Astrocyte of the spinal cord (primary cell): ENCODE measurements at places on chromosomes 12 and 14.
A peak's percentile ranks its signal among the peaks of the same experiment; 100 is the strongest.

- DNase-seq: no peak
These were observed 34.7 kb upstream of the YY1 start for GRCh38 chr14:100203962-100204834.

DNA sequence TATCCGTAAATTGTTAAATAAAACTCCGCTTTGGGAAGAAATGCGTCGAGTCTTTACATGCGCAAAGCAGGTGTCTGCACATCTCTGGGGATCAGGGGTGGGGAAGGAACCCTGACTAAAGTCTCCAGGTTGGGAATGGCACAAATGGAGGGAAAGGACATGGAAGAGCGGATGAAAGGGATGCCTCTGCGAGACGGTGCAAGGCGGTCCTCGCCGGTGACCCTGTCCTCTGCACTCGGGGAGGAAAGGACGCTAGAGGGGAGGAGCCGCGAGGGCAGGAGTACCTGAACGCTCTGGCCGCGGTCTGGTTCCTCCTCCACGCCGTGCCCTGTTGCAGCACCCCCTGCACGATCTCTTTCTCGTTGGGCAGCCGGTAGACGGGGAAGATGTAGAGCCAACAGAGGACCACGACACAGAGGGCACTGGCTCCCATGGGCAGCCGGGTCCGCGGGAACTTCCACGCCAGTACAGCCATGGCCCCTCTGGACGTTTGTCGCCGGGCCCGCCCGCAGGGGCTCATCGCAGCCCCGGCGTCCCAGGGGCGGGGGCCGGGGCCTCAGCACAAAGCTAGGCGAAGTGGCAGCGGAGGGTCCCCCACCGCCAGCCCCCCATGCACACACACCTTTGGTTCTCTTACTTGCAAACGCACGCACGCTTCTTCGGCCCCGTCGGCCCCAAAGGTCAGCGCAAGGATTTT is 646 bp downstream of the ST8SIA1 start:
- no peak for DNase-seq

GRCh38 chr12:105316931-105317852 is 13.3 kb upstream of the C12orf75 start:
- peak; percentile 48 for DNase-seq

DNA sequence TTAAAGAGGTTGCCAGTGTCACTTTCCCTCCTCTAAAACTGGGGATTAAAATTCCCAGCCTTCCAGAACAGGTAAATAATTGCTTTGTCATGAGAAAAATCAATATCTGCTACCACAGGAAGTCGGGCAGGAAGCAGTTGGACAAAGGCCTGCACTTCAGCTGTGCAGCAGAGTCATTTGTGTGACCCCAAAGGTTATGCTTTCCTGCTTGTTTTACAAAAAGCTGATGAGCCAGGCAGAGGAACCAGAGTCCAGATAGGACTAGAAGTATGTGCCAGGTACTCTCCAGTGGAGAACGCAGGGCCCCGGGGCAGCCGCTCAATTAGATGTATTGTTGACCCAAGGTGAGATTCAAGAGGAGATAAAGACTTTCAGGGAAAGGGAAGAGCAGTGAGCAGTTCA is 117.1 kb upstream of the FRMD6 start:
- no peak for DNase-seq

DNA sequence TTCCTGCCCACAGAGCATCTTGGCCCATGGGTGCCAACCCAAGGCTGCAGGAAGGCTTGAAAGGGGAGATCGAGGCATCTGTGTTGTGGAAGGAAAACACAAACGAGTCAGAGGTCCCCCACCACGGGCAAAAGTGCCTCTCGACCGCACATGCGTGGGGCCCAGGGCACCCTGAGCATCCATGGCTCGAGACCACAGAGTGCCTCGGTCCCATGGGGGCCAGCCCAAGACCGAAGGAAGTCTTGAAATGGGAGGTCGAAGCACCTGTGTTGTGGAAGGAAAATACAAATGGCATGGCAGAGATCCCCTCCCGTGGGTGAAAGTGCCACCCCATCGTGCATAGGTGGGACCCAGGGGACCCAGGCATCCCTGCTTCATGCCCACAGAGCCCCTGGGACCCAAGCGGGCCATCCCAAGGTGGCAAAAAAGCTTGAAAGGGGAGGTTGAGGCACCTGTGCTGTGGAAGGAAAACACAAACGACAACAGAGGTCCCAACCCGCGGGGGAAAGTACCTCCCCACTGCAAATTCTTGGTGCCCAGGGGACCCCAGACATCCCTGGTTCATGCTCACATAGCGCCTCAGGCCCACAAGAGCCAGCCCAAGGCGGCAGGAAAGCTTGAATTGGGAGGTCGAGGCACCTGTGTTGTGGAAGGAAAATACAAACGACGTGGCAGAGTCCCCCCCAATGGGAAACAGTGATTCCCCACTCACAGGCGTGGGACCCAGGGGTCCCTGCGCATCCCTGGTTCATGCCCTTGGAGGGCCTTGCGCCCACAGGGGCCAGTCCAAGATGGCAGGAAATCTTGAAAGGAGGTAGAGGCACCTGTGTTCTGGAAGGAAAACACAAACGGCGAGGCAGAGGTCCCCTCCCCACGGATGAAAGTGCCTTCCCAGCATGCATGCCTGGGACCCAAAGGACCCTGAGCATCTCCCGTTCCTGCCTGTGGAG is 373.0 kb downstream of the ALG10 start:
- DNase-seq: no peak

DNA sequence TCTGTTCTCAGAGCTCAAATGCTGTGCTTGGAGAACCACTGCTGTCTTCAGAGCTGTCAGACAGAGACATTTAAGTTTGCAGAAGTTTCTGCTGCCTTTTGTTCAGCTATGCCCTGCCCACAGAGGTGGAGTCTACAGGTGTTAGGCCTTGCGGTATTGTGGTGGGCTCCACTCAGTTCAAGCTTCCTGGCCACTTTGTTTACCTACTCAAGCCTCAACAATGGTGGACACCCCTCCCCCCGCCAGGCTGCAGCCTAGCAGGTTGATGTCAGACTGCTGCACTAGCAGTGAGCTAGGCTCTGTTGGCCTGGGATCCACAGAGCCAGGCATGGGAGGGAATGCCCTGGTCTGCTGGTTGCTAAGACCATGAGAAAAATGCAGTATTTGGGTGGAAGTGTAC is 323.8 kb downstream of the BCAT1 start:
- DNase-seq: no peak

DNA sequence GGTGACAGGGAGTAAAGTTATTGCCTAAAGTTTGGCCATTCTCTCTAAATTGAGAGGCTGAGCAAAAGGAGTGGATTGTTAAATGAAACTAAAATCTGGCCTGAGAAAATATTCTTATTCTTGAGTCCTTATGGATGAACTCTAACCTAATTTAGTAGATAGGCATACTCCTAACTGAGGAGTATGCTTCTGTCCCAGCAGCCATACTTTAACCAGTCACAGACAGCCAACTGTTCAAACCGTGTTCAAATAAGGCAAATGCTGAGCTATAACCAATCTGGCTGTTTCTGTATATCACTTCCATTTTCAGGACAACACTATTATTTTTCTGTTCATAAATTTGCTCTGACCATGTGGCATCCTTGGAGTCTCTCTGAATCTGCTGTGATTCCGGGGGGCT is 75.9 kb upstream of the RERGL start:
- DNase-seq: no peak

- no peak for DNase-seq
These were observed 19.1 kb upstream of the PLA2G1B start for GRCh38 chr12:120346681-120347080.

DNA sequence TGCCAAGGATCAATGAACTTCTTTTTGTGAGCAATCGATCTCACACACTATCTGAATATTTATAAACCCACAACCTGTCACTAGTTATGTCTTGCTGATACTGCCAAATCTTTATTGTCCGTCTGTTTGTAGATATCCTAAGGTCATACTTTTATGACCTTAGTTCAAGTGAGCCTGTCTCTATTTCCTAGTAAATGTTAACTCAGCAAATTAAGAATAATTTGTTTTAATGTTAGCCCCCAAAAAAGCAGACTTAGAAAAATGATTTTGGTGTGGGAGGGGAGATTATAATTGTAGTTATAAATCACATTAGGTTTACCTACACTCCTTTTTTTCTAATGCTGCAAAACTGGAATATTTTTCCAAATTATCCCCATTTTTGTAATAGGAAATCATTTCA is 9.4 kb downstream of the STYK1 start:
- no peak for DNase-seq

GRCh38 chr12:22828066-22828465 is 203.1 kb downstream of the ETNK1 start:
- DNase-seq: no peak
